ENCODE measurements at places on chromosomes 6 and 20.
A peak's percentile ranks its signal among the peaks of the same experiment; 100 is the strongest.

DNA sequence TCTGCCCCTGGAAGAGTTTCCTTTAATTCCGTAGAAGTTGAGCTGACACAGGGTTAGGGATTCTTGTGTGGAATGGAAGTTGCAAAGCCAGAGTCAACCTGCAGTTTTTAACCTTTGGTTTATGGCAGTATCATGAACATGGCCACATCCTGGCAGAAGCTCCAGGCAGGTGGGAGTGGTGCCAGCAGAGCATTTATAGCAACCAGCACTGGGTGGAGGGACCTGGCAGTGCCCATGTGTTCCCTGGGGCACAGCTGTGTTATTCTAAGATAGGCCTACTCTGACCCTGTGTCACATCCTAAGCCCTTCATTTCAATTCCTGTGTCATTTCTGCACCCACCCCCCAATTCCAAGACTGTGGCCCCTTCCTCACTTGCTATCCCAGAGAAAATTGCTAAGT, 26.1 kb upstream of the ZNF831 start:
- no peak for DNase-seq

GRCh38 chr20:39458452-39458851, 496.3 kb downstream of the DHX35 start:
- no peak for DNase-seq

GRCh38 chr6:29666826-29667130, 9.9 kb downstream of the MOG start:
- no peak for DNase-seq

DNA sequence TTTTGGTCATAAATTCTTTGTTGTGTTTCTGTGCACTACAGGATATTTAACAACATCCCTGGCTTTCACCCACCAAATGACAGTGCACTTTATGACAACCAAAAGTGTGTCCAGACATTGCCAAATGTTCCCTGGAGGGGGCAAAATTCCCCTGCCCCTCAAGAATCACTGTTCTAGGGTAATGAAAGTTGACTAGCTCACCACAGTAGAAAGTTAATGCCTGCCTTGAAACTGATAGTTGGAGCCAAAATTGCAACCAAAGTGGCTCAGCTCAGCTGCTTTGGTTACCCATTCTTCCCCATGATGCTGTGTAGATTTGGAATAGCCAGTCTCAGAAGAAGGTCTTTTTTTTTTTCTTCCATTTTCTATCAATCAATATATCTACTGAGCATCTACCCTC, 150.6 kb downstream of the RALGAPA2 start:
- DNase-seq = no peak

GRCh38 chr20:44576297-44576696, 6.1 kb upstream of the PKIG start:
- DNase-seq = peak; percentile 81

Measured in fibroblast of skin of right biceps (primary cell).